Activated CD4-positive, alpha-beta T cell treated with anti-CD3 and anti-CD28 coated beads, Interleukin-2, amount 50 U/mL, for 24 hours (primary cell): ENCODE measurements at places on chromosomes 6 and 20.

GRCh38 chr20:38995536-38996044 is 33.4 kb downstream of the DHX35 start:
- DNase-seq: no peak

GRCh38 chr20:14845199-14846160 is 508.1 kb upstream of the FLRT3 start:
- DNase-seq: no peak

GRCh38 chr6:143501851-143502250 is 9.7 kb downstream of the FUCA2 start:
- DNase-seq: no peak

DNA sequence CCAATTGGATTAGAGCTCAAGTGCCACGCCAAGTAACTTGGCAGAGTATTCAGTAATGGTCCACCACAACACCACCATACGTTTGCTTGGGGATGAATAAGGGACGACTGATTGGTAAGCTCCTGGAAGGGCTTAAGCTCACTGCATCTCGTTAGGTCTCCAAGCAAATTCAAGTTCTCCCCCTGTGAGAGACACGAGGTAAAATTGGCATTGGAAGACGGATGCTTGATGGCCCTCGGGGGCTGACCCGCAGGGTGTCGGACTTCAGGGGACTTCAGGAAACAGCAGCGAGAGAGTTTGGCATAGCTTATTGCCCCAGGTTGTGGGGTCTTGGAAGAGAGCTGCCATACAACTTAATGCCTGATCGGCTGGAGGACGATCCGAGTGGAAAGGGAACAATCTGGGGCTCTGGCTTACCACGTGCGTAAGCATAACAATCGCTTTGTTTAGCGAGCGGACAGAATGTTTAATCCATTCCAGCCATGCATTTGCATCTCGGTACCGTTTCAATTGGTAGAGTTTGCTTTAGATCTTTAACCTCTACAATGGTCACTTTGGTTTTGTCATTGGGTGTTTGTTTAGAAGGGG is 4.8 kb upstream of the ZNFX1 start:
- no peak for DNase-seq

- DNase-seq: no peak
Observed at GRCh38 chr6:7155871-7156579, 48.3 kb downstream of the RREB1 start.

DNA sequence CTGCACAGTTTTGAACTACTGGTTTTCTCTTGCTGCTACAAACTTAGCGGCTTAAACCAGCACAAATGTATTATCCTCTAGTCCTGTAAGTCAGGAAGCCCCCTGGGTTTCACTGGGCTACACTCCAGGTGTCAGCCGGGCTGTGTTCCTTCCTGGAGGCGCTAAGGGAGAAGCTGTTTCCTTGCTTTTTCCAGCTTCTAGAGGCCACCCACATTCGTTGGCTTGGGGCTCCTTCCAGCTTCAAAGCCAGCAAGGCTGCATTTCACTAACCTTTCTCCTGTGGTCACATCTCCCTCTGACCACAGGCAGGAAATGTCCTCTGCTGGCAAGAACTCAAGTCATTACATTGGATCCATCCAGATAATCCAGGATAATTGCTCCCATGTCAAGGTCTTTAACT is 350.6 kb upstream of the PLCB4 start:
- no peak for DNase-seq

DNA sequence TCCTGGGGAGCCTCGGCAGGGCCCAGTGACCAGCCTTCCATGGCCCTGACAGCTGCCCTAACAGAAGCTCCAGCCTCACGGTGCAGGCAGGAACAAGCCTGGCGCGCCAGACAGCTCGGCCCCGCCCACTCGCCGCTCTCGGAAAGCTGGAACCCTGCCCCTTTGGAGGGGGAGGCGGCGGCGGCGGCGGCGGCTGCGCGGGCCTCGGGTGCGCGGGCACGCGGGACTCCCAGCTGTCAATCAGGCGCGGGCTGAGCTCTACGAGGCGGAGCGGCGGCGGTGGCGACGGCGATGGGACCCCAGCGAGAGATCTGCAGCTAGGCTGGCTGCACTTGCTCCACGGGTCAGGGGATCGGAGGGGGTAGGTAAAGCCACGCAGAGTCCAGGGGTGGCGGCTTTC is at the start of gene NRSN1:
TSS of gene NRSN1 (plus strand) at position 236 of the 400 bp plus-strand sequence. CDS start 8,113 bp downstream, outside the sequence.
- no peak for DNase-seq

DNA sequence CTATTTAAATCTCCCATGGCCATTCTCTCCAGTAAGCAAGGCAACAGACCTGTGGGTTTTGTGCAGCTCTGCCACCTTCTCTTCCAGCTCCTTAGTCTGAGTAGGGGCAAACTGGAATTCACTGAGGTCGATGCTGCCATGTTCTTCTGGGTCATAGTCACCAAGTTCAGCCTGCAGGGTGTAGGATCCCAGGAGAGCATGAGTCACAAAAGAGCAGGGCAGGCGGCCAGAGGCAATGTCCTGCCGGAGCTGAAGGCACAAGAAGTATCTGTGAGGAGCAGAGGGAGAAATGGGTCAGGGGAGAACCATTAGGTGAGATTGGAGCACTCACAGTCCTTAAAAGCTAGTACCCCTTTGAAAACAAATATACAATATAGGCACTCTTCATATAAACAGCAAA is 73.7 kb downstream of the SMLR1 start:
- no peak for DNase-seq

DNA sequence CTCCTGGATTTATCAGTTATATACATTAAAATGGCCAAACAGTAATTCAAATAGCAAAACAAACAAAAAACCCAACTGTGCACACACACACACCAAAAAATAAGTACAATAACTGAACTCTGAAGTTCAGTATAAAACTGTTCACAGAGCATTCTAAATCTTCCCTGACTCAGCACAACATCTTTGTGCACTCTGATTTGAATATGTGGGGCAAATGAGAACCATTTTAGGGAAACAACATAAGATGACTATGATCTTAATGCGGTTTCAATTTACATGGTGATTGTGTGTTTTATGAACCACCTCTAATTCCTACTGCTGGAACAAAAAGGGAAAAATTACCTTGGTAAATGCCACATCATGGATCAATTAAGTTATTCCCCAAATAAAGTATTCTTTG is 41.7 kb downstream of the PLAGL1 start:
- DNase-seq: no peak

- DNase-seq: no peak
Observed at GRCh38 chr6:14109411-14109826, 8.2 kb upstream of the CD83 start.

GRCh38 chr6:125129354-125129753 is 24.2 kb upstream of the TPD52L1 start:
- DNase-seq: no peak

- DNase-seq: no peak
Observed at GRCh38 chr6:36150283-36150682, 20.0 kb downstream of the MAPK13 start.

DNA sequence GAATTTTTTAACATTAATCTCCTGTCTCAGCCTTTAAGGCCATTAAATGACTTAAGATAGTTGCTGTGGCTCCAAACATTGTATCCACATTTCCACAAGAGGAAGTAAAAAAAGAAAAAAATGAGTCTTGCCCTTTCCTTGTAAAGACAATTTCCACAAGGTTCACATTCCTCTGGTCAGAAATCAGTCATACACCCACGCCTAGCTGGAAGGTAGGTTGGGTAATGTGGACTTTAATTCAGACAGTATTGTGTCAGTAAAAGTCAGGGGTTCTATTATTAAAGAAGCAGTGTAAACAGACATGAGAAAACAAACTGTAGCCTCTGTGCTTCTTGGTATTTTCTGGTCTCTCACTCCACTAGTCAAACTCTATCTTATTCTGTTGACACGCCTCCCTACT is 682.0 kb downstream of the GRIK2 start:
- no peak for DNase-seq

DNA sequence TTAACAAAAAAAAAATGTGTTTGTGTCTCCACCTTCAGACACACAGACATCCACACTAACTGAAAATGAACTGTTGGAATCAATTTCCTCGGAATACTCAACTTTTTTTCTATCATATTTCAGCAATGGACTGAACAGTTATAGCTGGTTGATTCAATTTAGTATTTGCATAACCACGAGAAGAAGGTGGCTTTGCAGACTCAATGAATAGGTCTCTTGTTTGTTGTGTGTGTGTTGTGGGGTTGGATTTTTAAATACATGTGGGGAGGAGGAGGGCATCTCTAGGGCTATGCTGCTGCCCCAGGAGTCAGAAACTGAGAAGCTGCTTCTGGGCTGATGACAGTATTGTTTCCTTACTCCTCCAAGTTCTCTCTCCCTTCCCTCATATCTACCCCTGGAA is 28.7 kb downstream of the TFAP2A start:
- DNase-seq: no peak

- no peak for DNase-seq
Observed at GRCh38 chr6:170443151-170443662, 109.9 kb downstream of the PSMB1 start.

DNA sequence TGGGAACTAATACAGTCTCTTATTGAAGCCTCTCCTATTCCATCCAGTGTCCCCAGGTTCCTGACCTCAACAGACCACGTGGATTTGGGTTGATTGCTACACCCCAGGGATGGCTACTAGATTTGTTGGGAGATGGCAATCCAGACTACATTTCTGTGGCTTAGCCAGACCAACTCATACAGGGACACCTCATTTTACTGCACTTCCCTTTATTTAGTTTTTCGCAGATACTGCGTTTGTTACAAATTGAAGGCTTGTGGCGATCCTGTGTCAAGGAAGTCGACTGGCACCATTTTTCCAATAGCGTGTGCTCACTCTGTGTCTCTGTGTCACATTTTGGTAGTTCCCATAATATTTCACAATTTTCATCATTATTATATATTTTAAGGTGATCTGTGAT is 10.3 kb upstream of the MTRF1L start:
- no peak for DNase-seq

- DNase-seq: no peak
Observed at GRCh38 chr6:10174056-10174455, 240.8 kb downstream of the TFAP2A start.

GRCh38 chr20:61525781-61526431 is 273.8 kb downstream of the CDH4 start:
- DNase-seq: no peak

- no peak for DNase-seq
Observed at GRCh38 chr6:33093855-33094254, 18.1 kb downstream of the HLA-DPB1 start.

- DNase-seq: no peak
Observed at GRCh38 chr6:35733633-35734032, 3.2 kb upstream of the ARMC12 start.

- no peak for DNase-seq
Observed at GRCh38 chr6:140548366-140548765, 1173.9 kb upstream of the CITED2 start.

DNA sequence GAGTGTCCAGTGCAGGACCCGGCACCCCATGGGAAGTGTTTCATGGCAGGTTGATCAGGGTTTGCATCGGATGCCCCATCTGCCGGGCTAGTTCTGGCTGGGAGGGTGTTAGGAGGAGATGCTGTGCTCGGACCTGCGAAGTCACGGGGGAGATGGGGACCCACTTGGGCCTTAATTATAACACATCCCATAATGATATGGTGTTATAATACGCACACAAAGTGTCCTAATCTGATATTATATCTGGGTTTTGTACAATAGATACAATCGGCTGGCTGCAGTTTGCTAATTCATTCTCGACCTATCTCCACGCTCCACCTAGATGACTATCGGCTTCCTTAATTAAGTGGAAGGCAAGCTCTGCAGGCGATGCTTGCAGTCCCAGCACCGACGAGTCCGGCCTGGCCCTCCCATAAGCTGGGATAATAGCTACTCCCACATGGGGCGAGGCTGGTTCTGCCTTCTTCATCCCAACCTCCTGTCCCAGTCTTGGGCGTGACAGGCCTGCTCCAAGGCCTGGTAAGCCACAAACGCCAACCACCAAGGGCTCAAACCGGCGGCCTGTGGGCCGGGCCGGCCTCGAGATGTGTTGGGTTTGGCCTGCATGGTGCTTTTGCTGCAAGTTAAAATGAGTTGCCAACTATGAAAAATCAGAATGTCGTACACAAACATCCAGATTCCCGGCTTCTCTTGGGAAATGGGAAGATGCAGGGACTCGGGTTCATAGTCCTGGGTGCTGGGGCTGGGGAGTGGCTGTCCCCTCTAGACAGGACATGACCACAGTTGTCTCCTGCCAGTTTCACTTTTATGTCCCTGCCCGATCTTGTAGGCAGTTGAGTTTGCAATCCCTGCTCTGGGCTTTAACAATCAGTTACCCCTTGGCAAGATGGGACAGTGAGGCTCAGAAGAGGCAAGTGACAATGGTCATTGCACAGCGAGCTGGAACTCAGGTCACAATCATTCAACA is 32.7 kb downstream of the CEBPB start:
- no peak for DNase-seq

- no peak for DNase-seq
Observed at GRCh38 chr20:51315390-51315789, 227.1 kb downstream of the NFATC2 start.

GRCh38 chr20:37571033-37571432 is 43.4 kb upstream of the BLCAP start:
- DNase-seq: no peak

DNA sequence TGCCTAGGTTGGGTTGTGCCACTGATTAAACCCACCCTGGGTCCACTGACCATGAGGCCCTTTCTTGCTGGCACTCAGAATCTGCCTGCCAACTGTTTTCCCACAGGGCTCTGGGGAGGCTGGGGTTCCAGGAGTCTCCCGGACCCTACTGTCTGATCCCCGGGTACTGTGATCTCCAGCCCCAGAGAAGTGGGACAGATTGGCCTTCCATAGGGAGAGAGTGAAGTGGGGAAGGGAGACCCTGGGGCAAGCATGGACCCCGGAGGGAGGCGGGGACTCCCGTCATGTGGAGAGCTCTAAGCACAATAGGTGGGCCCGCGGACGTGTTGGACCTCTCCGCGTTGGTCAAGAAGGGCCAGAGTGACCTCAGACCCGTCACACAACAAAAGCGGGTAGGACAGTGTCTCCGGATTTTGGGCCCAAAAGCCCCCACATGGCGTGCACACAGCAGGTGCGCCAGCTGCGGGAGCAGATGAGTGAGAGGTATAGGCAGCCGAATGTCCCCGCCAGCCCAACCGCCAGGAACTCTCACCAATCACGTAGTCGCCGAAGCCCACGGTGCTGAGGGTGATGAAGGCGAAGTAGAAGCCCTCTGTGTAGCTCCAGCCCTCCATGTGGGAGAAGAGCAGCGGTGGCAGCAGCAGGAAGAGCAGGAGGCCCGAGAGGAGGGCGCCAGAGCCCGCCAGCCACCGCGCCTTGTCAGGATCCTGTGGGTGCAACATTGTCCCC is 10.6 kb downstream of the KCNK17 start:
- DNase-seq: no peak

DNA sequence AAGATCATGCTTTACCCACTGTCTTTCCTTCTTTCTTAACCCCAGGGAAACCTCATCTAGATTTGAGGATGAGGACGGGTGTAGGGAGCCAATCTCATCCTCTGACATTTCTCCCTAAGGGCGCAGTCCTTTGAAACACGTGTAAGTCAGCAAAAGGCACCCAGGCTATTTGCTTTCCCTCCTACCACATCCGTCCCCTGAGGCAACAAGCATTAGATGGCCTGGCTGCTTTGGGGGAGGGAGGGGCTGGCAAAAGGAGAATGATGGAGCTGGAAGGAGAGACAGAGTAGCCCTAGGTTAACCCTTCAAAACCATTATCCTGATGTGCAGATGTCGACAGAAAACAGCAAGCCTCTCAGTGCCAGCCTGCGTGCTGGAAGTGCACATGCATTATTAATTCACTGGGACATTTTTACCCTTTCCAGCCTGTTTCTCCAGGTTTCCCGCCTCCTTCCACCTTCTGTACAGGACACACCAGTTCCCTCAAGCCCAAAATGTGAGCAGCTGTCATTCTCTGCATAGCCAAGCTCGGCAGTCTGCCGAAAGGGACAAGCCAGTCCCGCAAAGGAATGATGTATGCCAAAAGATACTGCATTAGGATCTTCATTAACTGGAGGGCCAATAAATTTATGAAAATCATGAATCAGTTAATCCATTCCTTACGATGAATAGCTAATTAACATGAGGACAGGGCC is 547.2 kb downstream of the CD83 start:
- no peak for DNase-seq
